ENCODE measurements at places on chromosomes 12 and 14.
A peak's percentile ranks its signal among the peaks of the same experiment; 100 is the strongest.

DNA sequence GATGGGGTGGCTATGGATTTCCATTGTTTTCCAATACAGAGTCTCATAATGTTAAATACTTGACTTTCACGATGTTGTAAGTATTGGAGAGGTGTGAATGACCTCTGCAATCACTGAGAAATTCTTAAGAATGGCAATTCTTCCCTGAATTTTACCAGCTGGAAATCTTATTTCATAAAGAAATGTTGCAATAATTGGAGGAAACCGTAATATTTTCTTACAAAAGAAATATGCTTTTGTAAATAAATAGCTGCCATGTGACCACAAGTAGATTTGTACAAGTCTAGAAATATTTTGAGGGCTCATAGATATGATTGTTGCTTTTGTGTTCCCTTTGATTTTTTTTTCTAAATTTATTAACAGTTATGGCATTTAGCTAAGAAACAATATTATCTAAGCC, 308.7 kb upstream of the ATP2B1 start:
- no peak for DNase-seq

DNA sequence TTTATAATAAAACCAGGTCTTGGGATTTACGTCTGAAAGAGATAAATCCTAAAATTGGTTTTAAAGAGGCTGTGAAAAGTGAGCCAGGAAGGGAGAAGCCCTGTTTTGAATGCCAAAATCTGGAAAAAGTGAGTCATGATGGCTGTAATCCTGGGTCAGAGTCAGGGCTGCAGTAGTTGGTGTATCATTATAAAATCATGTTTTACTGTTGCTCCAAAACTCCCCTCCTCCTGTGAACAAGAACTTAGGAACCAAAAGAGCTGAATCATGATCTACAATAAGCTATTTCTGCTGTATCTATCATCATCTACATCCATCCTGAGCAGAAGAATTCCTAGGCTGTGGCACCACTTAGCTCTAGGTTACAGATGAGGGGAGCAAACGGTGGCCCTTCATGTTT, 79.3 kb downstream of the LMO3 start:
- no peak for DNase-seq

- DNase-seq = no peak
These were observed 145.9 kb downstream of the PRKCH start for GRCh38 chr14:61467296-61467695.

- DNase-seq = no peak
These were observed 880 bp downstream of the PNMA1 start for GRCh38 chr14:73713206-73713802.

DNA sequence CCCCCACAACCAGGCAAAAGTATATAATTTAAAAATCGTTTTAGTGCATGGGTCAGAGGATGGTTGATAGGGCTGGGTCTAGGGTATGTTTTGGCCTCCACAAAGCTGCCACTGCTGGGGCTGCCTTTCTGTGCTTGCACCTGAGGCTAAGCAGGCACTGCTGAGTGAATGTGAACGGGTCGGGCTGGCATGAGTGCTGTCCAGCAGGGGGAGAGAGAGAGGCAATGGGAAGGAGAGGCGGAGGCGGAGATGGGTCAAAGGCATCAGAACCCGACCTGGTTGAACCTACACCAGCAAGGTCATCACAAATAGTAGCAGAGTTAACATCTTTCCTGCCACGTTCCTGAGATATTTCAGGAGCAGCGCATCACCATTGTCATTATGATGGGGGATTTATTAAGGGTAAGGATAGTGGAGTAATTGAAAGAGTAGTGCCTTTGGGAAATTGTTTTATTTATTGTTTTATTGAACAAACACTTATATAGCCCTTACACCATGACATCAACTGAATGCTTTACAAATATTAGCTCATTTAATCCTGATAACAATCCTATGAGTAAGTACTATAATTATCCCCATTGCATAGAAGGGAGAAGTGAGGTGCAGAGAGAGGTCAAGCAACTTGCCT, 5.8 kb upstream of the NRXN3 start:
- DNase-seq = no peak

- no peak for DNase-seq
These were observed 405.7 kb downstream of the TRHDE start for GRCh38 chr12:72677846-72678245.

- DNase-seq = no peak
These were observed 21.8 kb upstream of the RTRAF start for GRCh38 chr14:51967521-51967920.

- no peak for DNase-seq
These were observed 174.2 kb upstream of the PLEKHG7 start for GRCh38 chr12:92528586-92528985.

DNA sequence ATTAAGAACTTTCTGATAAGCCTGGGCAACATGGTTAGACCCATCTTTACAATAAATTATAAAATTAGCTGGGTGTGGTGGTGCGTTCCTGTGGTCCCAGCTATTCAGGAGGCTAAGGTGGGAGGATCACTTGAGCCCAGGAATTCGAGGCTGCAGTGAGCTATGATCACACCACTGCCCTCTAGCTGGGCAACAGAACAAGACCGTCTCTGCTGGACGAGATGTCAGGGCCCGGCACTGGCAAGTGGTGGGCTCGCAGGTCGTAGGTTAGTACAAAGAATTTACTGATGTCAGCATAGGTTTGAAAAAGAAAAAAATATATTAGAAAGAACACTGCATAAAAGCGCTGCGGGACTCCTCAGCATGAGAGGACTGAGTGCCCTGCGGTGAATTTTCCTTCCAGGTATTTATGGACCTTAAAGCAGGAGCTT, 15.7 kb upstream of the VSIG10 start:
- no peak for DNase-seq

DNA sequence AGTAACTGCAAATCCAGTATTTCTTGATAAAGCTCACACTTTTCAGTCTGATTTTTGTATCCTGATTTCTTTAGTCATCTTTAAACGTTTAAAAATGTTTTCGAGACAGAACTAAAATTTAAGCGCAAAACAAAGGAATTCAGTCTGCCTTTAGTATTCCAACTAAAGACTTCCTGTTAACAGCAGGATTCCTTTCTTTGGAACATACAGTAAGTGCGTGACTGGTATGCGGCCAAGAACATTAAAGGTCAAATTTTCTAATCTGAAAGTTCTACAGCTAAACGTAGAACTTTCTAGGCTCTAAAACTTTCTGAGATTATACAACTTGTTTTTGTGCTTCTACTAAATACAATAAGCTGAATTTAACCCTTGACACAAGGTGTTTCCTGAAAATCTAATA, 9.9 kb downstream of the SAV1 start:
- no peak for DNase-seq

DNA sequence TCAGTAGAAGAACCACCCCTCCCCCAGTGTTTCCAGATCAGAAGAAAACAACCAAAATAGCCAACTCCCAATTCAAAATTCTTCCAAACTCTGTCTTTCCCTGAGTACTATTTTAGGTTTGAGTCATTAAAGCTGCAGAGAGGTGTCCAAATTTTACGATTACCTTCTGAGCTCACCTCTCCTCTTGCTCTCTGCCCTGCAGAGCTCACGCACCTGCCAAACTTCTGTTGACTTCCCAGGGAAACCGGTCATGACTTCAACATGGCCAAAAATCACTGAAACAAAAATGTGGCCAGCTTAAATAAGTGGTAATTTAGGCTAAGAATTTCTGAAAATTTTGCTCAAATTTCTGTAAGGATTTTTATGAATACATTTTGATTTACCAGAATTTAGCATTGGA, 70.9 kb upstream of the OTX2 start:
- no peak for DNase-seq

- no peak for DNase-seq
These were observed 2.7 kb downstream of the CHST11 start for GRCh38 chr12:104459368-104459909.

- no peak for DNase-seq
These were observed 217.3 kb downstream of the SYT10 start for GRCh38 chr12:33222357-33222756.

DNA sequence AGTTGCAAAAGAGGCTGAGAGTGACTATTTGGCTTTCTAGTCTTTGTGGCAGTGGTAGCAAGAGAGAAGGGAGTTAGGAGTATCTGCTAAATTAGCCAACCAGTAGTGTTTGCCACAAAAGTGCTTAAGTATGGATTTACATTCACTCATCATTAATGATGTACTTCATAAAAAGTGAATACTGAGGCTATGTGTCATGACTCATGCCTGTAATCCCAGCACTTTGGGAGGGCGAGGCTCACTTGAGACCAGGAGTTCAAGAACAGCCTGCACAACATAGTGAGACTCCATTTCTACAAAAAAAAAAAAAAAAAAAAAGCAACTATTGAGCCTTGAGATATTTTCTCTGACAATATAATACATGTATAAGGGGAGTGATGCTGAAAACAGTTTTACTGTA, 36.8 kb downstream of the CCDC177 start:
- DNase-seq = no peak

DNA sequence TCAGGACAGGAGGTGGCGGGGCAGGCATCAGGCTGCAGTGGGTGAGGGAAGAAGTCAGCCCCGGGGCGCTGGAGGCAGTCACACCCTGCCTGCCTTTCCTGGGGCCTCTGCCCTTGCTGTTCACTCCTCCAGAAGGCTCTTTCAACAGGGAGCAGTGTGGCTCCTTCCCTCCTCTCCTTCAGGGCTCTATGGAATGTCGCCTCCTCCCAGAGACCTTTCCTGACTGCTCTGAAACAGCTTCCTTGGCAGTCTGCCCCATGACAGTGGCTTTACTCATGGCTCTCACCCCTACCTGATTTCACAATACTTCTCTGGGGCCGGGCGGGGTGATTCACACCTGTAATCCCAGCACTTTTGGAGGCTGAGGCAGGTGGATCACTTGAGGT, 7.1 kb downstream of the RHOF start:
- DNase-seq = no peak

GRCh38 chr12:124160097-124160756, 134.7 kb upstream of the RFLNA start:
- DNase-seq = no peak

DNA sequence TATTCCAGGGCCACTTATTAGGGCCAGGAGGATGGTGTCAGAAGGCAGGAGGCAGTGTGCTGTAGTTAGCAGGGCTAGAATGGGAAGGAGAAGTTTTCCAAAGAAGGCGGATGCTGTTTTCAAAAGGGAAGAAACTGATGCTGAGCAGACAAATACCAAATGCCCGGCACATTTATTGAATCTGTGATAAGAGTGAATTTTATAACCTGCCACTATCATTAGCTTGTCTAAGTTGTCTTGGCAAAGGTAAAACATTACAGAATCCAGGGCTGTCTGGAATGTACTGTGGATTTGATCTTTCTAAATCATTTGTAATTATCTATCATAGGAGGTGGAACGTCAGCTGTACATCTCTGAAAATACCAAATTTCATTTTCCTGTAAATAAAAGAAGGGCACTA, 40.8 kb downstream of the NDUFA12 start:
- no peak for DNase-seq

- no peak for DNase-seq
These were observed 9.2 kb downstream of the DUSP6 start for GRCh38 chr12:89343127-89343526.

- no peak for DNase-seq
These were observed 96.4 kb downstream of the HECTD4 start for GRCh38 chr12:112285600-112286401.

DNA sequence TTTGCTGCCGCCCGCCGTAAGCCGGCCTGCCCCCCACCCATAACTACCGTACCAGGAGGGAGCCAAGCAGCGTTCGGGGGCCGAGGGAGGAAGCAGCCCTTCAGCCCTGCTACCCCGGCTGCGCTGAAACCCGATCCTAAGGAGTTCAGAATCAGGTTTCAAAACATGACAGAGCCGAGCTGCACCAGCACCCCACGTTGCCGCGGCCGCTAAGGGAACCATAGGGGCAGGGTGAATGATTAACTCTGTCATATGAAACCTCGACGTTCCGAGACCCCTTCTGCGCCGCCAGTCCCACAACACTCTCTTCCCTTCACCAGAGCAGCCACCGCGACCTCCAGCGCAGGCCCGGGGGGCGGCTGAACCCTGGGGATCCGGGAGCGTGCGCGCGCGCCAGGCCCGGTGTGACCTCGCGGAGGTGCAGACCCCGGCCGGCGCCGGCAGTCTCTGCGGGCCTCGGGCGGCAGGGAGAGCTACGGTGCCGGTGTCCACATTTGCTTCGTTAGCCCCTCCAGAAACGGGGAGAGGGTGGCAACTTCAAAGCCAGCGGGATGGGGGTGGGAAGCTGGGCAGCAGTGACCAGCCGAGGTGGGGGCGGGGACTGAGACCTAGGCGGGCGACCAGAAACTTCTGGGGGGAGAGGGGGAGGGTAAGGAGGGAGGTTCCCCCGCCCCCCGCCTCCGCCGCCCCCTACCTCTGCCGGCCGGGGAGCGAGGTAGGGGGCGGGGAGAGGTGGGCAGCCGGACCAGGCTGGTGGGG, 1.6 kb downstream of the SIX4 start:
- no peak for DNase-seq

GRCh38 chr12:123111498-123112165, 39.3 kb downstream of the PITPNM2 start:
- DNase-seq = no peak

DNA sequence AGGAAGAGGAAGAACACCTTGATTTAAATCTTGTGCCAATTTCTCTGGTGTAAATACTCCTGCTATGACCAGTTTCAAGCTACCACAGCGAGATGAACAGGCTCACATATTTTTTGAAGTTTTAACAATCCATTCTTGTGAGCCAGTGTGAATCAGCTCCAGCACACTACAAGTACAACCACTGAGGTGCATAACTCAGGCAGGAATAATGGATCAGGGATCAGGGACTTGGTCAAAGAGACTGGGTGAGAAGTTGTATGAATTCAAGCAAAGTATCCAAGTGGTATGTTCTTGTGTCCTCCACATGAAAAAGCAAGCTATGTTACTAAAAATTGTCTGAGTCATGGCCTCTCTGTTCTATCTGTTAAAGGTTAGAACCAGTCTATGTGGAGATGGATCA, 35.2 kb upstream of the KITLG start:
- no peak for DNase-seq

- peak; percentile 3 for DNase-seq
These were observed 333.8 kb downstream of the PDZRN4 start for GRCh38 chr12:41521872-41522379.

GRCh38 chr12:59834659-59835474, 239.0 kb downstream of the SLC16A7 start:
- DNase-seq = no peak

DNA sequence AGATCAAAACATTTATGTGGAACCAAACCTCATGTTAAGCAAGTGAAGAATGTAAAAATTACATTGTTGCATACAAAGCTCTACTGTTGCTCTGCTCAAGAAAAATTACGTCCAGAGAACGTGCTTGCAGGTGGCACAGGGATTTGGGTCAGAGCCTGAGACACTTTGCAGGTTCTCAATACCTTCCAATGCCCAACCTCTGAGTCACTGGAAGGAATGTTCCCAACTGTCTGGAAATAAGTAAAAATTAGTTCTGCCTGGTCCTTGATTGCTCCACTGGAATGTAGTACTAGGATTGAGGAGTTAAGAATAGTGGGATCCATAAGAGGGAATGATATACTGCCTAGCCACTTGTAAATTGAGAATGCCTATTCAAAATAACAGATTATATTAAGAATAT, 2.8 kb upstream of the IFNG start:
- DNase-seq = no peak

DNA sequence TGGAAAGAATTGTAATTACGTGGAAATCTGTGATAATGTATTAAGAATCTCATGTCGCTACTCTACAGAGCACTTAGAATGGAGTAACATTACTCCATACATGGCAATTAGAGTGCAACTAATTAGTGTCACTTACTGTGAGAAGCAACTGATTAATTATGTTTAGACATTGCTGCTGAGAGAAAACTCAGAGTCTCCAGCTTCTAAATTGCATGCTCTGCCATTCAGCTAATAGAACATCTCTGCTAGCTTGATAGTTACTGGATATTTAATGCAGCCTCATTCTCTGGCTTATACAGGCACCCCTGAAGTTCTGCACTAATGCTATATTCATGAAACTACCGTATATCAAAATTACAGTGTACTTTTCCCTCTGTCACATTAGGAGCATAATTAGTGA, 338.4 kb downstream of the ADAMTS20 start:
- DNase-seq = no peak
